SJSA1 (cell line): ENCODE measurements at places on chromosomes 12 and 14.

- DNase-seq: no peak
Measured at GRCh38 chr12:69102856-69103255, 136.5 kb upstream of the CPSF6 start.

GRCh38 chr14:36820111-36820709 lies 158.6 kb downstream of the PAX9 start:
- no peak for DNase-seq

DNA sequence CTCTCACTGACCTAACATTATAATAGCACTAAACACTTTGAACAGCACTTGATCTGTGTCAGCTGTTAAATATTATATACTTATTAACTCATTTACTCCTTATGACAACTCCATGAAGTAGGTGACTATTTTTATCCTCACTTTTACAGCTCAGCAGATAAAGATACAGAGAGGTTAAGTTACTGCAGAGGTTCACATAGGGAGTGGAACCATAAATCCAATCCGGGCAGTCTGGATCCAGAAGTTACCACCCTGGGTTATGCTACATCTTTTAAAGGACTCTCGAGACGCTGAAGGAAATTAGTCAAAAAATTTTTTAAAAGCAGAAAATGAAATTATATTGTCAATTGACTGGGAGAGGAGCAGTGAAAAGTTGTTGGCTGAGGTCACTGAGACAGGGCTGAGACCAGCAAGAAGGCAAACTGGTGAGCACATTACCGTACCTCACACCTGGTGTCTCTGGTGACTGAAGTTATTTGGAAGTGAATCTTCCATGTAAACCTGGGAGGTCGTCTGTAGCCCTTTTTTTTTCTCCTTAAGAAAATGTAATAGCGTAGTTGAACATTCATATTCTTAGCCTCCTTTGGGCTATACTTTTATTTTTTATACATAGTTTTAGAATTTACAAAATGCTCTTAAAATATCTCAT lies 1.2 kb upstream of the RIMKLB start:
- no peak for DNase-seq

DNA sequence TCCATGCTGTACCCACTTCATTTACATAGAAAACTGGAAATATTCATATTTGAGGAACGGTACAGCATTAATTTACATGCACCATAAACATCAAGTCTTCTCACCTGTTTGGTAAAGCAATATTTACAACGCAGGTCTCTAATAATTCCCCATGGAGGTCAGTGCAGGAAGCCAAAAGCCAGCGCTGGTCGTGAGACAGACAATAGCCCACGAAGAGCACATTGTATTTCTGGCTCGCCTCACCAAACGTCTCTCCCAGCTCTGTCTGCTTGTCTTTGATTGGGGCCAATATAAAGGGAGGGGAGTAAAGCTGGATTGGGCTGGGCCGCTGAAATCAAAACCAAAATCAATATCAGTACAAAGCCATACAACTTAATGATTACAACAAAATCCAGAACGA lies 302.1 kb downstream of the MED13L start:
- no peak for DNase-seq

GRCh38 chr14:53151523-53152183 lies 1.5 kb downstream of the DDHD1 start:
- peak; percentile 53 for DNase-seq

- DNase-seq: peak; percentile 11
Measured at GRCh38 chr12:20493934-20494333, 125.6 kb downstream of the PDE3A start.

DNA sequence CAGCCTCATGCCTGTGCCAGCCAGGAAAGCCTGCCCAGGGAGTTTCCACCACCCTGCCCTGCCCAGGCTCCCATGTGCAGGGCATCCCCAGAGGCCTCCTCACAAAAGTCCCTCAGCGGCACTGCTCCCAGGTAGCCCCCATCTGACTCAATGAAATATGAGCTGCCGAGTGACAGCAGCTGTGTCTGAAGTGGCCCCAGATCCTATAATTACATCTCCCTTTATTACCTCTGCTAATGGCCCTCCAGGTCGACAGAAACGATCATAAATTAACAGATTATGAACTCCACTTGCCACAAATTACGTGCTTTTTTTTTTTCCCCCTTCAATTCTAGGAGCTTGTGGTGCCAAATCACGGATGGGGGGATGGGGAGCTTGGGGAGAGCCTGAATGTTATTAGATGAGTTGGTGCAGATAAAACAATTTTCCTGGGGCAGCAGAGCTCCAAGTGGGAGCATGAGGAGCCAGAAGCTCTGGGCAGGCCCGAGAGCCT lies 110.4 kb downstream of the ESRRB start:
- DNase-seq: no peak

GRCh38 chr12:116708826-116709756 lies 28.8 kb downstream of the SPRING1 start:
- peak; percentile 49 for DNase-seq

- no peak for DNase-seq
Measured at GRCh38 chr12:6391013-6391412, 7.1 kb downstream of the LTBR start.

DNA sequence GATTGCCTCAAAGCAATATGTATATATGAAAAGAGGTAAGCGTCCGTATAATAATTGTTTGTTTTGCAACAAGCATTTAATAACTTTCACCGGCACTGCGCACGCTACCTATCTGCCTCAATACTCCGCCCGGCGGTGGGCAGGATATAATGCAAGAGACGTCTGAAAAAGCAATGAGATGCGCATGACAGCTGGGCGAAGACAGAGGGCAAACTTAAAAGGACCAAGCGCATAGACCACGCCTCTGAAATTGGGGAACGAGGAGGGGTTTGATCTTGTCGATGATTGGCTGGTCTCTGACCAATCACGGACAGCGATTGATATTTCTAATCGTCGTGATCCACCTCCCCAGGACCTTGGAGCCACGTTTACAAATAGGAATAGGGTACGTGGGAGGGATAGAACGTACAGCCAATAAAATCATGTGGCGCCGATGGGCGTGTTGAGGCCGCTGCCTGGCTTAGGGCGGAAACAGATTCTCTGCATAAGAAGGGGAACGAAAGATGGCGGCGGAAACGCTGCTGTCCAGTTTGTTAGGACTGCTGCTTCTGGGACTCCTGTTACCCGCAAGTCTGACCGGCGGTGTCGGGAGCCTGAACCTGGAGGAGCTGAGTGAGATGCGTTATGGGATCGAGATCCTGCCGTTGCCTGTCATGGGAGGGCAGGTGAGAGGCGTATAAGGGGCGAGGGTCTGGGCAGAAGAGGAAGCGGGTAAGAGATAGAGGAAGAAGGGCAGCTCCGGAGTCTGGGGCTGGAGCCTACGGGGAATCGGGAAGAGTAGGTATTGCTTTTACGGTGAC lies at the start of gene OS9:
OS9 (plus strand) TSS at position 474 of the 800 bp plus-strand sequence; CDS start at position 504, 30 bp downstream.
- no peak for DNase-seq

- peak; percentile 33 for DNase-seq
Measured at GRCh38 chr12:95215949-95216348, 1.3 kb downstream of the FGD6 start.

GRCh38 chr14:80764496-80764895 lies 177.0 kb downstream of the CEP128 start:
- DNase-seq: peak; percentile 3
